Cardiac septum (tissue), 1 donor: ENCODE measurements at places on chromosomes 12 and 14. TPM values are rescaled to one million over a fixed set of nuclear protein-coding genes. Genes with fewer than 3 reads are reported as not detected.

The CISTR gene
- total RNA-seq = 0.75 TPM

The LIN7A gene
- total RNA-seq = 17.3 TPM

The TBX5 gene
- 34.6 TPM for total RNA-seq

The DTD2 gene
- total RNA-seq = 5.6 TPM

The TMPRSS12 gene
- not detected for total RNA-seq

The ABCB9 gene
- total RNA-seq = 7.2 TPM

The RAPGEF3 gene
- 26.3 TPM for total RNA-seq

The ACACB gene
- total RNA-seq = 64.5 TPM

The TAS2R42 gene
- not detected for total RNA-seq

The SRGAP1 gene
- total RNA-seq = 5.9 TPM

The ERBB3 gene
- total RNA-seq = 1.5 TPM

The ARMH4 gene
- 6.4 TPM for total RNA-seq

The PTCSC3 gene
- not detected for total RNA-seq

The TXNDC16 gene
- 3.4 TPM for total RNA-seq

The SALL2 gene
- 2.6 TPM for total RNA-seq

The EPYC gene
- not detected for total RNA-seq
